ENCODE measurements at places on chromosomes 16 and 17.

GRCh38 chr17:1260086-1260769, 10.0 kb upstream of the BHLHA9 start:
- no peak for DNase-seq

DNA sequence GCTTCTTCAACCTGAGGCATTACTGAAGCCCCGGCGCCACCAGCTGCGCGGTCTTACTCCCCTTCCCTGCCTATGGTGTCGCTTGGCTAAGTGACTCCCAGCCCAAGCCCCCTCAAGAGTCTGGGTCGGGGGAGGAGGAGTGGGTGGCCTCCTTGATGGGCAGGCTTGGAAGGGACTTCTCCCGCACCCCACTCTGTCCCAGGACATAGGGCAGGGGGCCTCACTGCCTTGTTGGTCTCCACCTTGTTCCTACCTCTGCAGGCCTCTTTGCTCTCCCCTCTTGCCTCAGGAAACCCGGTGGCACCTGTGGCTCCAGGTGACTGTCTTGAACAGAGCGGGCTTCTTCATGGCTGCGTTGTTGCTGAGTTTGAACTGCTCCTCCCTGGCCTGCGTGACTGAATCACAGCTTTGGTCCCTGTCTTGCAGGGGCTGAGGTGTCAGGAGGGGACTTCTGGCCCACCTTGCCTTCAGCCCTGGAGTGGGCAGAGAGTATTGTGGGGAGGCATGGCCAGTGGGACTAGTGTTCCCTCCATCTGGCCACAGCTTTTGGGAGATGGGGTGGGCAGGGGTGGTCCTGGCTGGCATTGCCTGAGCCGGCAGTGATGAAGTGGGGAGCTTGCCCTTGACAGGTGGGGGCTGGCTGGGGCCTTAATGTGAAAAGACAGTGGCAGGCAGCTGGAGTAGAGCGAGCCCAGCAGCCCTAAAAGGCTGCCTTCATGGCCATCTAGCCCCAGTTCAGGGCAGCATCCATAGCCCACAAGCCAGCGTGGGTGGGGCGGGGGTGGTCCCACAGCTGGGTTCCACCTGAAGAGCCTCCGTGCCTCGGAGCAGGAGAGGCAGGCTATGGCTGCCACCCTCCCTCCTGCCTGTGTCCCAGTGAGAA, 7.3 kb downstream of the CBX2 start:
- no peak for DNase-seq

- DNase-seq: no peak
Observed at GRCh38 chr17:61805399-61805798, 57.9 kb downstream of the BRIP1 start.

DNA sequence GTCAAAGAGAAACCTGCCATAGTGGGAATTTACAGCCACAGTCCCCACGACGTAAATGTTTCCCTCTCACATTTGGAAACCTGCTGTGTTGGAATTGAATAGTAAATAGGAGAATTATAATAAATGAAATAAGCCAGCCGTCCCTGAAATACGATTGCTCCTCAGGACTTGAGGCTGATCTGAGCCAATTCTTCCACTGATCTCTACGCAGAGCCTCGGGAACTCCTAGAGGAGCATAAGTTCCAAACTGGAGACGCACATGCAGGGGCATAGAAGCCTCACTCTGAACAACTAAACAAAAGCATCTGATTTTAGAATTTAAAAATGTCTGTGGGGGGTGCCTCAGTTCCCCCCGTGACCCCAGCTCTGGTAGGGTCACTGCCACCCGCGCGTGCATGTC, 10.2 kb upstream of the TEX19 start:
- DNase-seq: no peak

DNA sequence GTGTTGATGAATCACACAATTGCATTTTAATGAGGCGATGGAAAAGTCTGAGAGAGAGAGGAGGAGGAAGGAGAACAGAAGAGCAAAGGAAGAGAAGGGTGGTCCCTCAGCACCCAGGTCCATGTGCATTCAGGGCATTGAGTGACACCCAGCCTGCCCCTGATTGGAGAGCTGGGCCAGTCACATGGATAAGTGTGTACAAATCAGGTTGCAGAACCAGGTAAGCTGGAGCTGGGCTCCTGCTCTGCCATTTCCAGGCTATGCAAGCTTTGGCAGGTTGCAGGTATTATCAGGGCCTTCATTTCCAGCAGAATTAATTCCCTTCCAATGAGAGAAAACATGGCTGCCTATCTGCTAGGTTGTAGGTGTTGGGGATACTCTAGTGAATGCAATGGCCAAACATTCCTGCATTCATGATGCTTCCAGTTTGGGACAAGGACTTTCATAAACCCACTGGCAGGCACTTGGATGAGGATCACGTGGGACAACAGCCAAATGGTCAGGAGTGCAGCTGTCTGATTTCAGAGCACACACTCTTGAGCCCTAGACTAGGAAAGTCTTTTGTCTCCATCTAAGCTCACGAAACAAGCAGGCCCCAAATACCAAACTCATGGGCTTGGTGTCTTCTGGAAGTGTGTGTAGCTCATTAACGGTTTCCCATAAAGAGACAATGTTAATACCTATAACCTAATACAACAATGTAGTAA, 577.9 kb upstream of the CDH5 start:
- DNase-seq: no peak

- DNase-seq: no peak
Observed at GRCh38 chr16:68273896-68274295, 9.6 kb downstream of the SLC7A6 start.

GRCh38 chr17:11002417-11002816, 164.5 kb upstream of the PIRT start:
- no peak for DNase-seq

DNA sequence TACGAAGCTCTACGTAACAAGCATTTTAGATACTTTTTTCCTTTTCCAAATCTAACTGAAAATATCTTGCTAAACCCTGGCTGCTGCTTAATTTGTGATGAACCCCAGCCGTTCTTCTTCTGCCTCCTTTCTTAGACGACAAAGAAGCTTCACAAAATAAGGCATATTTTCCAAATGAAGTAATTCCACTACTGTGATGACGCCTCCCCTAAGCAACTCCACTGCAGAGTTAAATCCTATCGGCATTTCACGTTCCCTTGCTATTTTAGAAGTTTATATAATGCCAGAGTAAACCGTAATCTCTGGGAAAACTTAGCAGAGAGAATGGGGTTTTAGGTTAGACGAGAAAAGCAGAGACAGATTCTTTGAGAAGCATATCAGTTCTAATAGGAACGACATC, 683.1 kb upstream of the SALL1 start:
- no peak for DNase-seq

- DNase-seq: no peak
Observed at GRCh38 chr16:68992521-68992920, 112.9 kb upstream of the HAS3 start.

DNA sequence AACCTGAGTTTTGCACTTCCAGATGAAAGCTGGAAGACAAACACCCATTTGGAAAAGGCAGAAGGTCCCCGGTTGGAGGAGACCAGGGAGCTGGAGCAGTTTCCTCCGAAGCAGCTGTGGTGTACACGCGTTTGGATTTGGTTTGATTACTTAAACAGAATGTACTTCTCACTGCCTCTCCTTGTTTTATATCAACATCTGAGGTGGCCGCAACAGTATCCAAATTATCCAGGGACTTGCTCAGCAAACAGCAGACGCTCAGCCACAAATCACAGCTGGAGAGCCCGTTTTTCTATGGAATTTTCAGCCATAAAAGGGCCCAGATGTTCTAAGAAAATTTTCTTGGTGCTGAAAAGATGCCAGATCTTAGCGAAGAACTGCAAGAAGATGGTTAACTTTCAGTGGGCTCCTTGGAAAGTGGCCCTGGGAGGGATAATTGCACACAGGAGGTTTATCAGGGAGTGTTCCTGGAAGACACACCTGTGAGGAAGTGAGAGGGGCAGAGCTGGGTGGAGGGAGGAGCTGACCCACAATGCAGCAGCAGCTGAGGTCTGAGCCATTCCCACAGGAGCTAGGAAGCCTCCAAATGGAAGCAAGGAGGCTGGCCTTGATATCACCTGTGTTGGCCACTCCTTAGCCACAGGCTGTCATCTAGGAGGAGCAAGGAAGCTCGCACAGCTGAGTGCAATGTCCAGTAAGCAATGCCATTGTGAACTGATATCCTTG, 28.9 kb upstream of the CDH5 start:
- no peak for DNase-seq

- no peak for DNase-seq
Observed at GRCh38 chr16:15925631-15926030, 23.8 kb upstream of the ABCC1 start.

GRCh38 chr17:39108461-39109375, 42.7 kb downstream of the PLXDC1 start:
- DNase-seq: no peak

- DNase-seq: no peak
Observed at GRCh38 chr17:70030371-70030770, 44.7 kb upstream of the KCNJ16 start.

DNA sequence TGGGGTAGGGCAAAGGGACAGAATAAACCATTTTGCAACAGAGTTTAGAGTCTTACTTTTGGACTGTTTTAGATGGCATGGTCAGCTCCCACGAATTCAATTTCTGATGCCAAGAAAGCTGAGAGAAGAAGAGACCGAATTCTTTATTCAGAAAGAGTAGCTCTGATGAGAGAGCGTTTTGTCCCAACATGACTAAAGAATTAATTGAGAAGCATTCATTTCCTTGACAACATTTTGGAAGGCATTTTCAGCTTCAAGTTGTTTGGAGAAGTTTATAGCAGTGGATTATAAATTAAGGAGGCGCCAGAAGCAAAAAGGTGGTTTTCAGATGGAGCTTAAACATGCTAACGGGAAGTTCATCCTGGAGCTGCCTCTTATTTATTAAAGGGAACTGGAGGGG, 12.2 kb downstream of the GAN start:
- DNase-seq: no peak

DNA sequence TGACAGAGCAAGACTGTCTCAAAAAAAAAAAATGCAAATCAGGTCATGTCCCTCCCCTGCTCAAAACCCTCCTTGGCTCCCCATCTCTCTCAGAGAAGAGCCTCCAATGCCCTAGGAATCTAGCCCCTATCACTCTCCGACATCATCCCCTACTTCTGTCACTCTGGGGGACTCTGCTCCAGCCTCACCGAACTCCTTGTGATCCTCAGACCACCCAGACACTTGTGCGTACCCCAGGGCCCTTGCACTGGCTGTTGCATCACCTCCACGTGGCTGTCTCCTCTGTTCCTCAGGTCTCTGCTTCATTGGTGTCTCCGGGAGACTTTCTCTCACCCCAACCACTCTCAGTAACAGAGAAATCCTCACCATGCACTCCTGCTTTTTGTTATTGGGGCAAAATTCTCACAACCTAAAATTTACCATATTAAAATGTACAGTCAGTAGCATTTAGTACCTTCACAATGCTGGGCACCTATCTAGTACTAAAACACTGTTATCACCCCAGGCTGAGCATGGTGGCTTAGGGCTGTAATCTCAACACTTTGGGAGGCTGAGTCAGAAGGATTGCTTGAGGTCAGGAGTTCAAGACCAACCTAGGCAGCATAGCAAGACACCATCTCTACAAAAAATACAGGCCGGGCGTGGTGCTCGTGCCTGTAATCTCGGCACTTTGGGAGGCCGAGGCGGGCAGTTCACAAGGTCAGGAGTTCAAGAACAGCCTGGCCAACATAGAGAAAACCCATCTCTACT, 15.2 kb downstream of the PLA2G10 start:
- no peak for DNase-seq

GRCh38 chr17:43994272-43995149, 9.9 kb upstream of the NAGS start:
- peak; percentile 86 for DNase-seq

GRCh38 chr16:66656547-66656946, 40.0 kb downstream of the CMTM4 start:
- DNase-seq: no peak

DNA sequence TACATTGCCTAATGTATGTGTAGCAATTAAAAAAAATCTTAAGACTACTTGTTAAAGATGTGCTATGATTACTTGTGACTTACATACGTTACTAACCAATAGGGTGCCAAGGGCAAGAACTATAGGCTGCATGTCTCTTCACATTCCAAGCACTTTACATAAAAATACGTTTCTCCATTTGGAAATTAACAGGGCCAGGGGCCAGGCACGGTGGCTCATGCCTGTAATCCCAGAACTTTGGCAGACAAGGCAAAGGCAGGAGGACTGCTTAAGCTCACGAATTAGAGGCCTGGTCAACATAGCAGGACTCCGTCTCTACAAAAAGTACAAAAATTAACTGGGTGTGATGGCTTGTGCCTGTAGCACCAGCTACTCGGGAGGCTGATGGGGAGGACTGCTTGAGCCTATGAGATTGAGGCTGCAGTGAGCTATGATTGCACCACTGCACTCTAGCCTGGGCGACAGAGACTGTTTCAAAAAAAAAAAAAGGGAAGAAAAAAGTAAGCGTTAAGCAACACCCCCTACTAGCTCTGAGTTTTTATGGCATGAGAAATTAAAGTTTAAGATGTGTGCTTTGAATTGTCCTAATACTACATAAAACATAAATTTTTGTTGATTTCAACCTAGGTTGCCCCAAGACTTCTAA, 12.3 kb downstream of the PSMD12 start:
- DNase-seq: peak; percentile 42

DNA sequence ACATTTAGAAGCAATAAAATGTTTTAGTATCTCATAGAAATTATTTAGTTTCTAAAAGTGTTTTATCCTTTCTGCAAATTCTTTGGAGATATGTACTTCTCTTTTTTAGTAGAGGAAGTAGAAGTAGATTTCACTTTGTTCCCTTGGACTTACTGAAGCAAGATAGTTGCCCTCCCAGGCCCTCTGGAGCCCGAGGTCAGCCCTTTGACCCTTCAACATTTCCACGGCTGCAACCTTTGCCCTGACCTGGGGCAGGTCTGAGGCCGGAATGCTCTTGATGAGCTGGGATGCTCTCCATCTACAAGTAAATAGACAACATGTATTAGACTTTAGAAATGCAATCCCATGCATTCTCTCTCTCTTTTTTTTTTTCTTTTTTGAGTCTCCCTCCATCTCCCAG, 167.5 kb downstream of the CDK5R1 start:
- no peak for DNase-seq

DNA sequence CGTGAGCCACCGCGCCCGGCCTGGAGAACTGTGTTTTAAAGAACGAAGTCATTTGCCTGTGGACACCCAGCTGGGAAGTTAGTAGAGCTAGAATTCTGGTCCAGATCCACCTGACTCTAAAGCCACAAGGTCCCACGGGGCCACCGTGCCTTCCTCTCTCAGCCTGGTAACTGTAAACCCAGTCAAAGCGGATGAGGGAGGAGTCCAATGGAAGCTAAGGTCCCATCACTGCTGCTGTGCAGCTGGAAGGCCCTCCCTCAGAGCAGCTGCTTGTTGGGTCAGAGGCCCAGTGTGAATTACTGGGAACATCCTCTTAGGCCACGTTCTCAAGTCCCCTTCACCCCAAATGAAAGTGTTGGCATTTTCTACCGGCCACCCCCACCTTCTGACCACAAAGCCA, 48.8 kb upstream of the CACNG5 start:
- DNase-seq: no peak

- DNase-seq: no peak
Observed at GRCh38 chr16:30376461-30376902, 1.9 kb downstream of the MYL11 start.

GRCh38 chr17:75487351-75488070, 27.8 kb downstream of the CASKIN2 start:
- peak; percentile 82 for DNase-seq

All from activated CD8-positive, alpha-beta memory T cell treated with anti-CD3 and anti-CD28 coated beads for 24 hours (primary cell).